Right ventricle myocardium inferior (tissue), 1 donor: ENCODE measurements at places on chromosomes 5 and 9.

DNA sequence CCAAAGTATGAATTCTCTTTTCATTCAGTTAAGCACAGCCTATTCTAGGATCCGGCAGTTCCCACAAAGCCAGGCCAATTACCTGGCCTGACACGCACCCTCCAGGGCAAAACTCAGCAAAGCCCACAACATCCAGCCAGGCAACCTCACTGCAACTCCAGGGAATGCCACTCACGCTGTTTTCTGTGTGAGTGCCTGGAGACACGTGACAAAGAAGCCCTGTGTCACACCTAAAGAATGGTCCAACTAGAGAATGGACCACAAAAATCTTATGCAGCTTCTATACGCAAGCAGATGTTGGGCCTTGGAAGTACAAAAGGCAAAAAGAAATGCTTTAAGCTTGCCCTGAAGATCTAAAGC lies 20.2 kb downstream of the RETREG1 start:
- DNase-seq, result no peak

GRCh38 chr5:103821361-103821760 lies 258.8 kb upstream of the NUDT12 start:
- DNase-seq, result no peak

DNA sequence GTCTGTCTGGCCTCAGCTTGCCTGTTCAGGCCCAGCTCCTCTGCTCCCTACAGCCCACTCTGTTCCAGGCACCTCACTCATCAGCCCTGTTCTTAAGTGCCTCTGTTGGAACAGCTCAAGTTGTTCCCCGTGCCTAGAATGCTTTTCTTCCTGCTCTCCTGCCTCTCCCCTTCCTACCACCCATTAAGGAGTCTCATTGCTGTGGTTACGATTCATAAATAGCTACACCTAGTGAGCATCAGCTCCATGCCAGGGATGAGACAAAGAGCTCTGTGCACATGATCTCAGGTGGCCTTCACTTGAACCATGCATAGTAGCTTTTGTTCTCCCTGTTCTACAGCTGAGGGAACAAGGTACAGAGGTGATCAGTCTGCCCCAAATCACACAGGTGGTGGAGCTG lies 54.3 kb downstream of the PSD2 start:
- no peak for DNase-seq

GRCh38 chr5:68332556-68332955 lies 117.0 kb downstream of the PIK3R1 start:
- no peak for DNase-seq

GRCh38 chr9:124442379-124442778 lies 7.9 kb upstream of the ADGRD2 start:
- DNase-seq, result no peak

- no peak for DNase-seq
These were observed 10.1 kb downstream of the ATG12 start for GRCh38 chr5:115831163-115831768.
